ENCODE measurements at places on chromosomes 1 and 21. TPM values are rescaled to one million over a fixed set of nuclear protein-coding genes. Genes with fewer than 3 reads are reported as not detected.
A peak's percentile ranks its signal among the peaks of the same experiment; 100 is the strongest.

The SPRR2A gene
- total RNA-seq, result 60.3 TPM

The TTC22 gene
- 160 TPM for total RNA-seq

The BLACAT1 gene
- 0.29 TPM for total RNA-seq

The TXNIP gene
- total RNA-seq, result 546 TPM

DNA sequence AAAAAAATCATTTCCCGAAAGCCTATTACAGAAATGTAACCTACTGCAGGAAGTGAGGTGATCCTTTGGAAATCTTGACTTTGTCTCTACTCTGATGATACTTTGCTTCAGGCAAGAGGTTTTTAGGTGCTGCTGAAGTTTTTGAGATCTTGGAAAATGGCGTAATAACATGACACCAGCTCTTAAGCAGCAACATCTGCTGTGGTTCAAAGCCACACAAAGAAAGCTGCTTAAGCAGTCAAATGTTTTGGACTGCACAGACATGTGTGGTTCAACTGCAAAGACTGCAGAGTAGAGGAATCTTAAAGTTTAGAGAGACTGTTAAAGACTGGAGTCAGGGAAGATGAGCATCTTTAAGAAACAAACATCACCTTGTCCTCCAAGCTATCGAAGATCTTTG is 139.0 kb downstream of the RASAL2 start:
- no peaks in the 10 kb centered on the region for H3K27me3 ChIP-seq
- H3K4me3 ChIP-seq, result no peak overlapping the region
- no peaks in the 10 kb centered on the region for H3K4me1 ChIP-seq

DNA sequence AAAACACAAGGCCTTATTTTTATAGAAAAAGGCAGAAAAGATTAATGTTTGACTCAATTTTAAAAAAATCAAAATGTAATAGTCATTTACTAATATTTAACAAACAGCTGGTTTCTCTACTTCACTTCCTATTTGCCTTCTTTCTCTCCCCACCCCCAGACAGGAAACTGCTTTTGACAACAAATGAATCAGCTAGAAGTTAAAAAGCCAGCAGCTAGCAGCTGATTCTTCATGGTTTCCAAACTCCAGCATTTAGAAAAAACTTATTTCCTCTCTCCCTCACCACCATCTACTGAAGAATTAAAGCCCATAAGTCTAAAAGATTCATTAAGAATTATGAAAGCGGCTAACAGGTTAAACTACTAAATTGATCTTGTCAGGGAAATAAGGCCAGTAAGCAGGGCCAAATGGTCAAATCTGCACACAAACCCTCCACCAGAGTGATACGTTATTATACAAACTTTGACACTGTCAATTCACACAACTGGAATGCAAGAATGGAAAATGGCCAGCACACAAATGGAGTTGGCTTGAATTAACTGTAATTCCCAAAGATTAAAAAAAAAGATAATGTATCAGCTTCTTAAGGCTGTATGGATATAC is 4.0 kb downstream of the WDR26 start:
- H3K27me3 ChIP-seq, result no peaks in the 10 kb centered on the region
- H3K27ac ChIP-seq, result peak overlapping the region; percentile 39
- H3K4me3 ChIP-seq, result peak overlapping the region; percentile 98
- no peak for DNase-seq

DNA sequence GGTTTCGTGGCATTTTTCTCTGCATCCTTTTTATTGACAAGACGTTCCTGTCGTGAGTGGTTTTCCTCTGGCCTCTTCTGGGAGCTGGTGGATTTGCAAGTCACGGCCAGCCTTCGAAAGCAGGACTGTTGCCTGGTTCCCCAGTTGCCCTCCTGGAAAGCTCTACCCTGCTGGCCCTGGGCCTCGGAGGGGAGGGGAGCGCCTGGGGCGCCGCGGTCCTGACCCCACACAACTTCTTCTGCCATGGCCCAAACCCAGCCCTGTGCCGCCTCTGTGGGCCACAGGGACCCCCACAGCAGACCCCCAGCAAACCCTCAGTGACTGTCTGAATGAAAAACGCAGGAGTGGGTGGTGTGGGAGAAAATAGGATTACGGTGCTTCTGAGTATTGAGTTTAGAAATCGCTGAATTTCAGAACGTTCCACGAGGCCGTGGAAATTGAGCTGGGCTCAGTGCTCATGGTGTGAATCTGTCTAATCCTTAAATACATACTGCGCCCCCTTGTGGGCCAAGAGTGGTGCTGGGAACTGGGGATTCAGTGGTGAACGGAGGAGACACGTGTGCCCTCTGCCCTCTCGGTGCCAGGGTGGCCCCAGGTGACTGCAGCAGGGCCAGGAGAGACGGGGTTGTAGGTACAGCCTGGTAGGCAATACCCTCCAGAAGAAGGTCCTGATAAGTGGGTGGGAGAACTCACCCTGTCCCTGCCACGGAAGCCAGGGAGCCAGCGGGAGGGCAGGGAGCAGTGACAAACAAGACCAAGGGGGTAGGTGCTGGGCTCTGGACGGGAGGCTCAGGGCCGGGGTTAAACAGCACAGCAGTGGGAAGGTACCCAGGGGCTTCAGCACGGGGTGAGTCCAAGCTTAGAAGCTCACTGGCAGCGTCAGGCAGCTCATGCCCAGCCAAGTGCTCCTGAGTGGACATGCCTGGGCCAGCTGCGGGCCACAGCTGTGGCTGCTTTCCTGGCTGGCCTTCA is 101.2 kb upstream of the COL6A1 start:
- H3K36me3 ChIP-seq, result no peaks in the 10 kb centered on the region
- no peak overlapping the region for H3K27ac ChIP-seq
- H3K4me1 ChIP-seq, result peaks cover 1% of the 10 kb centered on the region
- H3K27me3 ChIP-seq, result no peaks in the 10 kb centered on the region

GRCh38 chr1:11318982-11319381 is 46.0 kb downstream of the UBIAD1 start:
- no peak overlapping the region for H3K4me3 ChIP-seq
- no peaks in the 10 kb centered on the region for H3K36me3 ChIP-seq
- no peak for DNase-seq
- H3K27me3 ChIP-seq, result no peaks in the 10 kb centered on the region
- H3K4me1 ChIP-seq, result no peaks in the 10 kb centered on the region

DNA sequence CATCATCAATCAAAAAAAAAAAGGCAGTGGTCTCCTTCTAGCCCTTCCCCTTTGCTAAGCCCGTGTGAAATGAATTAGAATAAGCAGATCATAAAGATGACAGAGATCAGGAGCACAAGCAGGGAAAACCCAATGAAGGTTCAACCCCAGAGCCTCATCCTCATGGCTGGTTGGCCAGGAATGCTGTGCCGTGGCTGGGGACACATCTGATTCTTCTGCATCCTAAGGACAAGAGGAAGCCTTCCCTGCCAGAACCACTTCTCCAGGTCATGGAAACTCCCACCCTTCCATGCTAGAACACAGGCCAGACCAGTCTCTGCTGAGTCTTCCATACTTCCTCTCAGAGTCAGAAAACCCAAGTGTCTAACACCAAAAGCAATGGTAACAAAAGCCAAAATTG is 81.1 kb downstream of the CSMD2 start:
- no peaks in the 10 kb centered on the region for H3K27me3 ChIP-seq
- DNase-seq, result no peak

DNA sequence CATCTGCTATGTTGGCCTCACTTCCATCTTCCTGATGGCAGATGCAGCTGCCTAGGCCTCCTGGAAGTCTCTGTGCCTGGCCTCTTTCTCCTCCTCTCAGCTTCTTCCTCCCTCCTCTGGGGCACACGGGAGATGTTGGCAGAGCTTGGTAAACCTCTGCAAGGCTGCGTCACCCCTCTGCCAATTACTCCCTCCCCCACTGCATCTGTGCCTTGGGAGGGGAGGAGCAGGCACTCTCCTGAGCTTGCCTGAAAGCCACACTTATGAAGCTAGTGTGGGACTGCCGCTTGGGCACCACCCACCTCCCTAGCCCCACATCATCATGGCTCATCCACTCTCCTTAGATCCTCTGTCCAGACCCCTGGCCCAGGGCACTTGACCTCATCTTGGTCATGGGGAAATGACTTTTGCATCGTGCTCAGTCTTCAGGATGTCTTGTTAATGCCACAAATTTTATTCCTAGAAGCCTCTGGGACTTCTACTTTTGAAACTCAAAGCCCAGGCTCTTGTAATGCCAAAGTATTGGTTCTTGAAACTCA is 7.3 kb upstream of the TMEM51 start:
- H3K27ac ChIP-seq, result no peak overlapping the region
- H3K36me3 ChIP-seq, result no peaks in the 10 kb centered on the region
- H3K27me3 ChIP-seq, result no peaks in the 10 kb centered on the region
- no peak overlapping the region for H3K4me3 ChIP-seq

DNA sequence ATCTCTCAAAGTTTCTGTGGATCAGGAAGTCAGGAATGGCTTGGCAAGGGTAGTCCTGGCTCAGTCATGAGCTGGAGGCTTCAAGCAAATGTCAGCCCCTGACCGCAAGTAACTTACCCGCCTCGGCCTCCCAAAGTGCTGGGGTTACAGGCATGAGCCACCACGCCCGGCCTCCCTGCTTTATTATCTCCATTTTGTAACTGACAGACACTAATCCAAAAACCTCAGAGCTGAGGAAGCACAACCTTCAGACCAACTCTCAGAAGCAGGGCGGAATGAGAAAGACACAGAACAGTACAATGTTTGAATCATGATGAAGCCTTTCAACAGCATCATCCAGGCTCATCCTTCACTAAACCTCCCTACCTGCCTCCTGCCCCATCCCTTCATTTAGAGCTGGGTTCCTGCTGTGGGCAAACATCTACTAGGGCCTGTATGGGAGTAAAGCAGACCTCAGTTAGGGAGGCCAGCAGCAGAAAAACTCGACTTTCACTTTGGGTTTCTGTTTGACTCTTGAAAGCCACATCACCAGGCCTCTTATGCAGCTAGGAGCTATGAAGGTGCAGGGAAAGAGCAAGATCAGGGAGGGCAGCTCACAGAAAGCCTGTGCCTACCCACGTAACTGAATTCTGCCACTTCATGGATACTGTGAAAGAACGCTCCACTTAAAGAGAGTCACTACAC is 84.4 kb upstream of the RAB4A start:
- no peak for DNase-seq
- H3K4me1 ChIP-seq, result no peaks in the 10 kb centered on the region
- H3K4me3 ChIP-seq, result no peak overlapping the region
- no peaks in the 10 kb centered on the region for H3K36me3 ChIP-seq

- H3K27me3 ChIP-seq, result no peaks in the 10 kb centered on the region
- H3K4me3 ChIP-seq, result no peak overlapping the region
- no peak overlapping the region for H3K27ac ChIP-seq
Measured at GRCh38 chr1:246068619-246069509, 438.2 kb downstream of the SMYD3 start.

DNA sequence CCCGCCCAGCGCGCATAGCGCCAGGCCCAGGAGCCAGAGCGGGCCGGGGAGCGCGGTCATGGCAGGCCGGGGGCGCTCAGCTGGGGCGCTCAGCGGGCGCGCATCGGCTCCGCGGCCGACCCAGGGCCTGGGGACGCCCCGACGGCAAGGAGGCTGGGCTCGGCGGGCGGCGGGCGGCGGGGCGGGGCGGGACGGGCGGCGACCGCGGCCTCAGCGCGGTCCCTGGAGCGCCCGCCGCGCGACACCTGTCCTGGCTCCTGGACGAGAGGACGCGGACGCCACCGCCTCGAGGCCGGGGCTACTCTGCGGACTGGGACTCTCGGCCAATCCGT is 273 bp downstream of the BMP8B start:
- H3K4me1 ChIP-seq, result peaks cover 17% of the 10 kb centered on the region
- no peaks in the 10 kb centered on the region for H3K36me3 ChIP-seq
- no peaks in the 10 kb centered on the region for H3K27me3 ChIP-seq
- H3K27ac ChIP-seq, result peak overlapping the region; percentile 68

- peak within 1 kb of the TSS; percentile 61 for H3K27ac ChIP-seq
- peak within 1 kb of the TSS; percentile 84 for H3K4me3 ChIP-seq
- peak; percentile 11 for DNase-seq
- no peaks in the 10 kb centered on the region for H3K36me3 ChIP-seq
- peaks cover 26% of the 10 kb centered on the region for H3K4me1 ChIP-seq
Measured at GRCh38 chr1:236142253-236143103, at the start of gene GPR137B. Gene GPR137B (plus strand): TSS chr1:236142539. CDS start chr1:236142623, 84 bp downstream.

DNA sequence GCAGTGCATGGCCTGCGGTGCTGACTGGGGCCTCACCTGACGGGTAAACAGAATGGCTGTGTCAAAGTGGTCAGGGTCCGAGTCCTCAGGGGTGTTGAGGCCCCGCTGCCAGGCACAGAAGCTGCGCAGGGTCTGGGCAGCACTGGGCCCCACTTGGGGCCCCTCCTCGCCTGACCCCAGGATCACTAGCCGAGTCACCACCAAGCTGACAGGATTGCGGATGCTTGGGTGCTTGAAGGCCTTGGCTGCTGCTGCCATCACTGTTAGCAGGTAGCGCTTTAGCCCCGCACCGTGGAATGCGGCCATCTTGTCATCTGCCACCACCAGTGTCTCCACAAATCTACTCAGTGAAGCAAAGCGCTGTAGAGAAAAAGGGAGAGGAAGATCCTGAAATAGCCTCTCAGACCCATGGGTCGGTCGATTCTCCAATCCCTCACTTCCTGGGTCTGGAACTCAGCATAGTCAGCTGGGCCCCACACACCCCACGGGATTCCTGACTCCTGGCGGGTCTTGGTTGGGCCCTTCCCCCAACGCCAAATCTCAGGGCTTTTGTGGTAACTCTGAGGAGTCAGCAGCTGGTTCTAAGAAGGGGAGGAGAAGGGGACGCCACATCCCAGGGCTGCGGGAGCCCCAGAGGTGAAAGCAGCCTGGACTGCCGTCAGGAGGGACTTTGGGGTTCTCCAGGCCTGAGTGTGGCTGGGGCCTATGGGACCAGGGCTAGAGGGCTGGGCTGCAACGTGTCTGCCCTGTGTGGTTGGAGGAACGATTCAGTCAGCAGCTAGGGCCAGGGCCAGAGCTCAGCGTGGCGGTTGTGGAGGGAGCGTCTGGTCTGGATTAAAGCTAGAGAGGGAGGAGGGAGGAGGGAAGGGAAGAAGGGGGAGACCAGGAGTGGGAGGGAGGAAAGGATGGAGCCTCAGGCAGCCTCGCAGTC is 2.1 kb downstream of the ADAMTS4 start:
- DNase-seq, result no peak
- H3K27ac ChIP-seq, result peak overlapping the region; percentile 95
- no peak overlapping the region for H3K4me3 ChIP-seq
- H3K36me3 ChIP-seq, result peaks cover 15% of the 10 kb centered on the region
- H3K27me3 ChIP-seq, result no peaks in the 10 kb centered on the region

- H3K4me1 ChIP-seq, result no peaks in the 10 kb centered on the region
- H3K36me3 ChIP-seq, result no peaks in the 10 kb centered on the region
- H3K27ac ChIP-seq, result no peak overlapping the region
Measured at GRCh38 chr1:209503196-209503595, 80.3 kb upstream of the CAMK1G start.

DNA sequence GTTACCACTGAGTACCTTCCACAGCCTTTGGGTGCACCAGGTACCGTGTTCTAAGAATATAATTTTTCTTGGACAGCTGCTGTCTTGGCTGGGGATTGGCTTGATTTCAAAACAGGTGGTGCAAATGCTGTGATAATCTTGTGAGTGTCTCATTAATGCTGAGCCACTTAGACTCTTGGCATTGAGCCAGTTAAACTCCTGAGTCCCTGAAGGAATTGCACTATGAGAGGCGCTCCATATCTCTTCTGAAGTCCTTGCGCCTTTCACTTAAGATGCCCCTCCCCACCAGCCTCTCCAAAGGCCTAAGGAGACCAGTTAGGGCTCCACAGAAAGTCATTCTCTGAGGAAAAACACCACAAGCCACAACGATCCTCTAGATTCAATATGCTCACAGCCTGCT is 51.0 kb downstream of the BACH1 start:
- H3K27ac ChIP-seq, result no peak overlapping the region
- DNase-seq, result no peak

GRCh38 chr21:40546647-40547046 is 300.3 kb downstream of the DSCAM start:
- no peaks in the 10 kb centered on the region for H3K27me3 ChIP-seq
- no peaks in the 10 kb centered on the region for H3K36me3 ChIP-seq
- H3K4me3 ChIP-seq, result no peak overlapping the region
- no peak for DNase-seq
